Glutamatergic neuron (in vitro differentiated cells): ENCODE measurements at places on chromosomes 6 and 20. TPM values are rescaled to one million over a fixed set of nuclear protein-coding genes. Genes with fewer than 3 reads are reported as not detected.

Gene LY6G5C
- total RNA-seq = 13.8 TPM

Gene BNIP5
- not detected for total RNA-seq

Gene ABHD16B
- not detected for total RNA-seq

Gene TCP11
- total RNA-seq = not detected

Gene ZSCAN23
- 18.2 TPM for total RNA-seq

Gene IL17F
- total RNA-seq = not detected

Gene NKAPL
- total RNA-seq = 0.69 TPM

Gene CLPSL2
- total RNA-seq = not detected
